ENCODE measurements at places on chromosomes 2 and 18.

- DNase-seq, result no peak
These were observed 25.4 kb upstream of the DTNB start for GRCh38 chr2:25698752-25699151.

- no peak for DNase-seq
These were observed 1.4 kb downstream of the ZBTB14 start for GRCh38 chr18:5294113-5294456.

GRCh38 chr2:149027590-149028250, 10.8 kb upstream of the LYPD6B start:
- DNase-seq, result no peak

GRCh38 chr2:127162261-127163089, 55.5 kb upstream of the BIN1 start:
- no peak for DNase-seq

DNA sequence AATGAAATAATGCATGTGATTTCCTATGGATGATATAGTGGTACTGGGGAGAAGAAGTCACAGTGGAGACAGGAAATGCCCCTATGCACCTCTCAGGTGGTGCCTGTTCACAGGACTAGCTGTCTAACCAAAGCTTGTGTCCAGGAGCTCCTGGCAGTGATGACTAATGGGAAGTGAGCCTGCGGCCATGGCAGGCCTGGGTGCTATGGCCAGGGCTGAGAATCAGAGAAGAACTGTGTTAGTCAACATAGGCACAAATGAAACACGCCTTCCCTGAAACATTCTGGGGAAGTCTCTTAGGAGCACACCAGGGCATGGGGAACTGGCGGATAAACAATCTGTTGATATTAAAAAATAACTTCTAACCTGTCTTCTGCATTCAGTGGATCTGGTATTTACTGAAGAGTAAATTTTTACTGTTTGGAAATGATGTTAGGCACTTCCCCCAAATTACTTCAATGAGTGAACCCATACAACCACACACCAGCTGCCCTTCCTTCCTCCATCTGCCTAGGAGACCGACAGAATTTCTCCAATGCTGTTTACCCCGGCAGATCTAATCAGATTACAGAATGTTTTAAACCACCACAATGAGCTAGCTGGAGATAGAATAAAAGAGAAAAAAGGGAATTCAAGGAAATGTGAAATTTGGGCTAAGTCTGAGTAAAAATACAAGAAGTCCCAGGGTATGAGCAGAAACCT, 67.4 kb downstream of the MEP1B start:
- no peak for DNase-seq

DNA sequence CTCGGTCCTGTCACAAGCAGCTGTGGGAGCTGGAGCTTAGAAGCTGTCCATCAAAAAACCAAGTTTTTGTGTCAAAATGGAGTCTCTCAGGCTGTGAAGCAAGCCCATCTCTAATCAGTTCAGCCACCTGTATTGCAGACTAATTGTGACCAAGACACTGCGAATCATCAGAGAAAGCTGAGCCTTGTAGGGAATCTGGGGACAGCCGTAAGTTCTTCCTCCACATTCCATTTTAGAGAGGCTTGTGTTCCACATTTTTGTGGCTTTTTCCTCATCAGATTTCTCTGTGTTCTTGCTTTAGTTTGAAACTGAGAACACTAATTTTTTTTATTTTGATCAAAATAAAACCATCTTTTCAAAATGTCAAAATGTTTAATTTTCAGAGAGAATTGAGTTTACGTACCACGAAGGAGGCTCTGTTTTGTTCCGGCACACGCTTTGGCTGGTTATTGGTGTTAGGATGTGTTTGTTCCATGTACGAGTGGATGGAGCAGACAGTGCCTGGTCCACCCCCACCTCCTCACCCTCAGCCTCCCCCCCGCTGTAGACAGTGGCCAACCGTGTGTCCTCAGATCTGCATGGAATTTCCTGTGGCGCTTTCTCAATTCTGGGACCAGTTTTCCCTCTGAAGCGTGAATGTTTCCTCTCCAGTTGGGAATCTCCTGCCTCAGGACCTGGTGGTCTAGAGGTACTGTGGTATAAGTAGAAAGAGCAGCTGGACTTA, 140.8 kb downstream of the AGAP1 start:
- no peak for DNase-seq

GRCh38 chr2:146870691-146871090, 974.1 kb upstream of the ACVR2A start:
- no peak for DNase-seq

- no peak for DNase-seq
These were observed 145.1 kb downstream of the B3GNT2 start for GRCh38 chr2:62340994-62341484.

GRCh38 chr2:157056200-157056676, 201.3 kb upstream of the GALNT5 start:
- DNase-seq, result no peak

- DNase-seq, result peak; percentile 56
These were observed at the start of gene CREG2 for GRCh38 chr2:101387151-101387834. Gene CREG2 (minus strand): TSS chr2:101387503. CDS start chr2:101387457, 46 bp downstream.

GRCh38 chr2:239308661-239309397, 92.0 kb downstream of the HDAC4 start:
- DNase-seq, result peak; percentile 1

DNA sequence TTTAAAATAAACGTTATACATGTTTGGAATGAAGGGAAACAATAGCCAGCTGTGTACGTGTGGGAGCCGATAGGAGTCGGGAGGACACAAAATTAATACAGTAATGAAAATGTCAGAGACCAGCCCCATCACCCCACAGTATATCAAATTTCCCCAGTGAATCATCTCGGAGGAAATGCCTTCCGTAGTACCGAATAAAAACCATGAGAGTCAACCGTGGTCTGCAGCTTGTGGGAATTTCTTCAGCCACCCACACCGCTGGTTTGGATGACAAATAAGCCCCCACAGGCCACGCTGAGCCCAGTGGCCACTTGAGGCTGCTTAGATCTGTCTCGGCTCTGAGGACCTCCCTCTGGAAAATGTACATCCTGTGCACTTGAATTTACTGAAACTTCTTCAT, 133.7 kb downstream of the COL6A3 start:
- no peak for DNase-seq

GRCh38 chr2:233118648-233119000, 58.5 kb downstream of the INPP5D start:
- DNase-seq, result no peak

- no peak for DNase-seq
These were observed 70.8 kb downstream of the SPRED2 start for GRCh38 chr2:65361623-65362022.

DNA sequence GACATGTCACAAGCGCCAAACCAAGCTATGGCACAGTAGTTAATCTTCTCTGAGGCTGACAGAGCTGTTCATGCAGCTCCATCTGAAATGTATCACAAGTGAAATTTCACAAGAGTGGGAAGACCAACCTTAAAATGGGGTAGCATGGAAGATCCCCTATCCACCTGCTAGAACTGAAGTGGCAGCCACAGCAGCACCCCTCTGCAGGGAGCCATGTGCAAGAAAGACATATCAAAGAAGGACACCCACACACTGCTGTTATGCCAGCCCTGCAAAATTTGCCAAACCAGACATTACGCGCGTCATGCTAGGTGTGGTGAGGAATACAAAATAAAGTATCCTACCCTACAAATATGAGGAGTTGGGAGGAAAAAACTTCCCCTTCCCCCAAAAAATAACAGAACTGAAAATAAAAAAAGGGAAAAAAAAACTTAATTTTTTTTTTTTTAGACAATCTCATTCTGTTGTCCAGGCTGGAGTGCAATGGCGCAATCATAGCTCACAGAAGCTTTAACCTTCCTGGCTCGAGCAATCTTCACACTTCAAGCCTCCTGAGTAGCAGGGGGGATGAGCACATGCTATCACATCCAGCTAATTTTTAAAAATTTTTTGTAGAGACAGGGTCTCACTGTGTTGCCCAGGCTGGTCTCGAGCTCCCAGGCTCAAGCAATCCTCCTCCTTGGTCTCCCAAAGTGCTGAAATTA, 76.2 kb downstream of the STK39 start:
- DNase-seq, result no peak

- DNase-seq, result no peak
These were observed 31.2 kb upstream of the GTF2A1L start for GRCh38 chr2:48586433-48586832.

- no peak for DNase-seq
These were observed 22.9 kb downstream of the CCT7 start for GRCh38 chr2:73257021-73257420.

DNA sequence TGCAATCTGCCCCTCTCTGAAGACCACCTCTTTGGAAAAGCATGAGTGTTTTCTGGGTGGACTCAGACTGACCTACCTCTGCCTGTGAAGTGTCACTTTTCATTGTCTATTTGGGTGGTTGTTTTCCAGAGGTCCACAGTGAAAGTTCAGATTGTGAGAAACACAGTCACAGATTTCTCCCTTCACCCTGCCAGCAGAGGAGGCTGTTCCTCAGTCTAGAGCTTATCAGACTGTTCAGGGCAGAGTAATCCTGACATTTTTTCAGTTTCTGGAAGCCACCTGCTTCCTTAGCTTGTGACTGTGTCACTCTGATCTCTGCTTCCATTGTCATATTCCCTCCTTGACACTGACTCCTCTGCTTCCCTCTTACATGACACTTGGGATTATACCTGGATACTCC, 55.4 kb upstream of the RMP24 start:
- DNase-seq, result no peak

GRCh38 chr2:229042349-229042748, 228.7 kb downstream of the PID1 start:
- no peak for DNase-seq

GRCh38 chr2:176582990-176583481, 313.8 kb downstream of the MTX2 start:
- no peak for DNase-seq

GRCh38 chr2:178479758-178480226, 465 bp upstream of the PLEKHA3 start:
- no peak for DNase-seq

DNA sequence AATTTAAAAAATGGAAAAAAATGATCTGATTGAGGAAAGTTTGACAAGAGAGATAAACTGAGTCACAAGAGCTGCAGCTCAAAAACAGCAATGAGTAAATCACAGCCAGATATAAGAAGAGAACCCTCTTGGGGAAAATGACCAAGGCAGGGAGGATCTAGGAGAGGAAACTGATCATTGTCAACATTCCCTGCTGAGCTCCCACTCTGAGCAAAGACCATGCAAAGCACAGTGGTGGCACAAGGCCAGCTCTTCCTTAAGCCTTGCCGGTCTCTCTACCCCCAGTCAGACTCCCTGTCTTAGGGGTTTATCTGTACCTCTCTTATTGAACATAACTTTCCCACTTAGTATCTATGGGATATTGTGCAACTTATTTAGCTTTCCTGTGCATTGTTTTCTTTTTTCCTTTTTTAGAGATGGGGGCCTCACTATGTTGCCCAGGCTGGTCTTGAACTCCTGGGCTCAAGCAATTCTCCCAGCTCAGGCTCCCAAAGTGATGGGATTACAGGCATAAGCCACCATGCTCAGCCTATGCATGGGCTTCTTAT, 54.0 kb upstream of the PPP1CB start:
- no peak for DNase-seq

GRCh38 chr2:231293163-231293562, 94.7 kb downstream of the ARMC9 start:
- no peak for DNase-seq

GRCh38 chr2:196356332-196356731, 185.0 kb upstream of the STK17B start:
- no peak for DNase-seq

DNA sequence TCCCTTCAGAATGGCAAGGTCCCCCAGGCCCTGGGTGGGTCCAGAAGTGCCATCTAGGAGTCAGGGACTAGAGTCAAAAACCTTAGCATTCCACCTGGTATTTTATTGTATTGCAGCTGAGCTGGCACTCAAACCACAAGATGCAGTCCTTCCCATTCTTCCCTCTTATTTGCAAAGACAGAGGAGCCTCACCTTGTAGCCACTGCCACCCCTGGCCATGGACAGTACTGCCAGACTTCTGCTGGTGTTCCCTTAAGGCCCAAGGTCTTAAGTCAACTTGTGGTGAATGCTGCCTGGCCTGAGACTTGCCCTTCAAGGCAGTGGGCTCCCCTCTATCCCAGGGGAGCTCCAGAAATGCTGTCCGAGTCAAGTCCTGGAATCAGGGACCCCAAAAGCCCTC, 6.9 kb downstream of the UGT1A10 start:
- DNase-seq, result no peak

- no peak for DNase-seq
These were observed 5.4 kb upstream of the ITGB6 start for GRCh38 chr2:160205505-160205904.

- no peak for DNase-seq
These were observed 11.1 kb downstream of the DHRS9 start for GRCh38 chr2:169080250-169081069.

- DNase-seq, result no peak
These were observed 39.7 kb downstream of the DHX57 start for GRCh38 chr2:38835990-38836389.

- no peak for DNase-seq
These were observed 21.3 kb upstream of the COL3A1 start for GRCh38 chr2:188952901-188953300.

DNA sequence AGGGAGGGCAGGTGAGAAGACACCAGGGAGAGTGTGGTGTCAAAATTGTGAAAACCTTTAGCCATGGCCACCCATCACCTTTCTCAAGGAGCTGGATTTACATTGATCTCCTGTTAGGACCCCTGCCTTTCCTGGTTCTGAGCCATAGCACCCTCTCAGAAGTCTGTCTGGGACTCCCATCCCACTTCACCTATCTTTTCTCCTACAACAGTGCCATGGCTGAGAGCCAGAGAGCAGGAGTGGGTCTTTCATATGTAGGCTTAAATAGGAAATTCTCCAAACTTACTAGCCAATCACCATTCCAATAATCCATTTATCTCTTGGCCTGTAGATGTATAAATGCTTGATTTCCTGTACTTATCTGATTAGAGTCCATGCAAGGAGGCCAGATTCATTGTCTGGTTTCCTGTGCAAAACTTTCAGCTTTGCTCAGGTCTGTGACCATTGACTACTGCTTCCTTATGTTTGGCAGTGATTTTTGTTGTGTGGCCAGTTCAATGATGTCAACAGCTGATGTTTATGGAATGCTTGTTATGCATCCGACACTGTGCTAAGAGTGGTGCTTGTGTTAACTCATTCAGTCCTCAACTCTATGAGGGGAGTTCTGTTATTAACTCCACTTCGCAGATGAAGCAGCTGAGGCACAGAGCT, 57.6 kb upstream of the IGFBP5 start:
- no peak for DNase-seq

DNA sequence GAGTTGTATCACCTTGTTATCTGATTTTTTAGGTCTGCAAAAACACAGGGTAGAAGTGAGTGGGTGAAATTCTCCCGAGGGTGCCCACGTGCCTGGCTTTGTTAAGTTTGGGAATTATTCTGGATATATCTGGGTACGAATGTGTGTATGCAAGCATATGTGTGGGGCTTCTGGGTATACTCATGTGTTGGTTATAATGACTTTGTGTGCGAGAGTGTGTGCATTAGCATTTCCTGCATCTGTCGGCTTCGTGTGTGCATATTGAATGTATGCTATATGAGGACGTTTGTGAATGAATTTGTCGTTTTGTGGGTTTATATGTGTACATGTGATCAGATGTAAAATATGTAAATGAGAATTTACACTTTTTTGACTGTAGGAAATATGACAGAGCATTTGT, 13.8 kb upstream of the DNAJC27 start:
- DNase-seq, result no peak

Measured in T-cell (primary cell).